ENCODE measurements at places on chromosomes 1 and 21. TPM values are rescaled to one million over a fixed set of nuclear protein-coding genes. Genes with fewer than 3 reads are reported as not detected.

DNA sequence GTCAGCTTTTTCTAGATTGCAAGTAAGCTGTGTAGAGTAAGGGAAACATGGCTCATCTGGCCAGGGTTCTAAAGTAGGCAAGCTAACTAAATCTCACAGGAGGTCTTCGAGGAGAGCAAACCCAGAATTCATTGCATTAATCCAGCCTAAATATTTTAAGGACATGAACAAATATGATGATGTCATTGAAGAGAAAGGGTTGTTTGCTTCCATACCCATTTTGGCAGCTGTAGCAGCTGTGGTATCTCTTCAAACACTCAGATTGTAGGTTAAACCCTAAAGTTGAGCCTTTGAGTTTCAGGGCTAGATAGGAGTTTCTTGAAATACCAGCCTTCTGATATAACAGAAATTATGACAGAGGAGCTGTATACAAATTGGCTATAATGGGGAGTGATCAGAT lies 200.5 kb upstream of the C1orf105 start:
- peaks cover 4% of the 10 kb centered on the region for H3K4me1 ChIP-seq
- no peak overlapping the region for H3K4me3 ChIP-seq
- H3K36me3 ChIP-seq: no peaks in the 10 kb centered on the region
- H3K27ac ChIP-seq: no peak overlapping the region
- no peaks in the 10 kb centered on the region for H3K27me3 ChIP-seq

- no peak overlapping the region for H3K27ac ChIP-seq
- H3K4me1 ChIP-seq: peaks cover 1% of the 10 kb centered on the region
- no peak for DNase-seq
- H3K27me3 ChIP-seq: no peaks in the 10 kb centered on the region
- peak overlapping the region; percentile 50 for H3K4me3 ChIP-seq
Observed at GRCh38 chr1:52920791-52921291, 699 bp downstream of the ECHDC2 start.

DNA sequence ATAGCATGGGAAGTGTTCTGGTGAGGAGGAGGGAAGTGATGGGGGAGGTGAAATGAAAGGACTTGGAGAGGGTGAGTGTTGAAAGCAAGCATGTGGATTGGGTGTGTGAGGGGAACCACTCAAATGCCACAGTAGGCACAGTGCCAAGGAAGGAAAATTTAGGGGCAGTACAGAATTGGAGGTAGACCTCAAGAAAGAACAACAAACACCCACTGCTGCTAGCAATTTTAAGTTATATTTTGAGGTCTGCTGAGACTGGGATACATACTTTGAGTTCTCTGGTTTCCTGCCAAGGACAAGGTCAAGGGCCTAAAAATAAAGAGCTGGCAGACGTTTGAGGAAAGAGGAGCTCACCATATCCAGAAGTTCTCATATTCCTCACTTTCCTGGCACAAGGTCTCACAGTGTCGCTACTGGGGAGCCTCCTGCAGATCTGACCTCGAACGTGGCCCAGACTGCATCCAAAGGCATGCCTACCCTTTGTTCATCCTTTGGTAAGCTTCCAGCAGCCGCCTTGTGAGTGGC lies 104.0 kb downstream of the BRINP2 start:
- no peak overlapping the region for H3K4me3 ChIP-seq
- peaks cover 4% of the 10 kb centered on the region for H3K27me3 ChIP-seq

- H3K4me3 ChIP-seq: no peak overlapping the region
- H3K36me3 ChIP-seq: no peaks in the 10 kb centered on the region
- peak overlapping the region; percentile 88 for H3K27ac ChIP-seq
Observed at GRCh38 chr1:193321242-193321840, 134.9 kb upstream of the B3GALT2 start.

DNA sequence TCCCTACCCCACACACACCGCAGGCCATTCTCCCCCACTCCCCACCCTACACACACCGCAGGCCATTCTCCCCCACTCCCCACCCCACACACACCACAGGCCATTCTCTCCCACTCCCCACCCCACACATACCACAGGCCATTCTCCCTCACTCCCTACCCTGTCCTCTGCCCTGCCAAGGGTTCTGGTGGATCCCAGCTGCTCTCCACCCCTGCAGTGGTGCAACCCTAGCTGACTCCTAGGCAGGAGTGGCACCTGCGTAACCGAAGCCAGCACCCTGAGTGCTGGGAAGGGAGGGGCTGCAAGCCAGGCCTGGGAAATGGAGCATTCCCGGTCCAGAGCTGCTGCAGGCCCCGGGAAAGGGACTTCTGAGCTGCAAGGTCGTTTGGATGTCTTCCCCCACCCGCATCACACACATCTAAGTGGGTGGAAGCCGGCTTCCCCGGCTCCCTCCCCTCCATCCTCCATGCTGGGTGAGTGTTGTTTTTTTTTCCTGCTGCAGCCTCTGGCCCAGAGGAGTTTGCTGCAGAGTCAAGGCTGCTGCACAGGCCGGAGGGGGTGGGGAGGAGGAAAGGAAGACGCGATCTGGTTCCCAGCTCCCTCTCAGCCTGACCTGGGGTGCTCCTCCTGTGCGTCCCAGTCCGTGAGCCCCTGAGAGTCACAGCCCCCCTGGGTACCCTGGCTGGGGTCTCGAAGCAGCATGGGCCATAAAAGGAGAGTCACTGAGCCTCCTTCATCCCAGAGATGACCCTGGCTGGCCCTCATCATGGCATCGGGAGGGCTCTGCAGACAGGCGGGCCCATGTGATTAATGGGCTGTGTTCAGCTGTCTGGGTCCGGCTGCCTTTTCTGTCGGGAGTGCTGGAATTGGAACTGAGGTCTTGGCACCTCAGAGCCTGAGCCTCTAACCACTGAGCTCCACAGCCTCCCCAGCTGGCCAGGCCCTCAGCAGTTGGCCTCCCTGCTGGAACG lies 16.1 kb downstream of the H6PD start:
- H3K27ac ChIP-seq: no peak overlapping the region
- H3K4me3 ChIP-seq: no peak overlapping the region
- peaks cover 11% of the 10 kb centered on the region for H3K36me3 ChIP-seq
- peaks cover 10% of the 10 kb centered on the region for H3K4me1 ChIP-seq
- no peaks in the 10 kb centered on the region for H3K27me3 ChIP-seq

DNA sequence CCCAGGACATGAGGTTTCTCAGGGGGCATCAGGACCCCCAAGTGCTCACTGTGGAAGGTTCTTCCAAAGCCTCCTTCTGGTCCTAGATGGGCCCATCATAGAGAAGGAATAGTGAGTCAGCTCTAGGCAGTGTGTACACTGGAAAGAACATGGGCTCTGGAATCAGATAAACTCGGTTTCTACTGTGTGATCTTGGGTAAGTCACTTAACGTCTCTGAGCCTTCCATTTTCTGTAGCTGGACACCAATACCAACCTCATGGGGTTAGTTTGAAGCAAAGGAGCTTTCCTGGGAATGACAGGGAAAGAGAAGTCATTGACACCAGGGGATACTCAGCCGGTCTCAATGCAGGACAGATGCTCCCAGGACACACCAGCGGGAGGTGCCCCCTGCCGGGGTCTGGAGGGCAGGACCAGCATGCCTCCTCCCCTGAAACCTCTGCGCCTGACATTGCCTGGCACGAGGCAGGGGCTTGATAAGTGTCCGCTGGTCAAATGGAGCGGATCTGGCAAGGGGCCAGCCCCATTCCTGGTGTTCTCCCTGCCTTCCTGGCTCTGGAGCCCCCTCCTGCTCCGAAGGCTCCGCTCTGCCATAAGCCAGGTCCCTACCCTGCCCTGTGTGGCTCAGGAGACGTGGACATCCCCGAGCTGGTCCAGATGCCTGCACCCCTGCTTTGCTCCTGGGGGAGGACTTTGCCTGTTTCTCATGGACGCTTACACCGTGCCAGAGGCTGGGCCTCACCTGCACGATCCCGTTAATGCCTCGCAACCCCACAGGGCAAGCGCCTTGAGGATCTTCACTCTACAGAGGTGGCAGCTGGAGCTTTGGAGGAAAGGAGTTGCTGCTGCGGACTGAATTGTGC lies 52.8 kb downstream of the EDN2 start:
- no peak overlapping the region for H3K4me3 ChIP-seq
- DNase-seq: no peak
- no peaks in the 10 kb centered on the region for H3K36me3 ChIP-seq
- peaks cover 8% of the 10 kb centered on the region for H3K4me1 ChIP-seq

- no peak overlapping the region for H3K4me3 ChIP-seq
- DNase-seq: no peak
- H3K27ac ChIP-seq: no peak overlapping the region
- no peaks in the 10 kb centered on the region for H3K36me3 ChIP-seq
Observed at GRCh38 chr1:208923456-208923855, 660.1 kb upstream of the CAMK1G start.

- peaks cover 1% of the 10 kb centered on the region for H3K4me1 ChIP-seq
- H3K36me3 ChIP-seq: peaks cover 20% of the 10 kb centered on the region
- H3K27me3 ChIP-seq: no peaks in the 10 kb centered on the region
Observed at GRCh38 chr1:233261206-233261605, 34.3 kb downstream of the PCNX2 start.

- no peaks in the 10 kb centered on the region for H3K36me3 ChIP-seq
- no peaks in the 10 kb centered on the region for H3K4me1 ChIP-seq
- H3K4me3 ChIP-seq: no peak overlapping the region
- no peak for DNase-seq
Observed at GRCh38 chr1:70057500-70057899, 147.9 kb downstream of the LRRC40 start.

- DNase-seq: no peak
- no peaks in the 10 kb centered on the region for H3K4me1 ChIP-seq
- H3K4me3 ChIP-seq: no peak overlapping the region
- H3K27ac ChIP-seq: no peak overlapping the region
- H3K36me3 ChIP-seq: no peaks in the 10 kb centered on the region
Observed at GRCh38 chr1:152621993-152622392, 910 bp downstream of the LCE3A start.

GRCh38 chr1:231691618-231692259 lies 65.1 kb downstream of the DISC1 start:
- H3K36me3 ChIP-seq: peaks cover 6% of the 10 kb centered on the region
- DNase-seq: peak; percentile 47
- H3K27me3 ChIP-seq: no peaks in the 10 kb centered on the region
- no peak overlapping the region for H3K27ac ChIP-seq

DNA sequence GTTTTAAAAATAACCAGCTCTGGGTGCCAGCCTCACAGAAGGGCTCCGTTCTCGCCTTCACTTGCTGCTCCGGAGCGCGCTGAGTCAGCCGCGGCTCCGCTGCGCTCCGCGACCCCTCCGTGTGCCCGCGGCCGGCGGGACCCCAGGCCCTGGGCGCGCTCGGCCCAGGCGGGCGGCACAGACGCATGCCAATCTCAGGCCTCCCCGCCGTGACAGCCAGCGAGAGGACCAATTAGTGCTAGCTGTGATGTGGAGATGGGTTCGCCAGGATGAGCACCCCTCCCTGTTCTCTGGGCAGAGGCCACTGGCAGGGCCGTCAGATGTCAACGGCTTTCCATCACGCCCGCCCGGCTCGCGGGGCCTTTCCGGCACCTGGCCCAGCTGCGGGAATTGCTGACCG lies 293.8 kb downstream of the SPATA17 start:
- H3K4me1 ChIP-seq: no peaks in the 10 kb centered on the region
- peaks cover 3% of the 10 kb centered on the region for H3K27me3 ChIP-seq
- no peaks in the 10 kb centered on the region for H3K36me3 ChIP-seq
- no peak overlapping the region for H3K27ac ChIP-seq
- DNase-seq: no peak

The TOE1 gene
- total RNA-seq: 18.6 TPM

The PLA2G4A gene
- total RNA-seq: 4.4 TPM

The GJB4 gene
- total RNA-seq: not detected

The C4BPA gene
- total RNA-seq: not detected

The OR2T35 gene
- total RNA-seq: not detected

The OR2L13 gene
- total RNA-seq: not detected
